ENCODE measurements at places on chromosomes 5 and 9. TPM values are rescaled to one million over a fixed set of nuclear protein-coding genes. Genes with fewer than 3 reads are reported as not detected.

GPR150 gene
- total RNA-seq: not detected

SHB gene
- 18.5 TPM for total RNA-seq

PLAC8L1 gene
- total RNA-seq: 0.80 TPM

PCDH1 gene
- total RNA-seq: 140 TPM

CHSY3 gene
- total RNA-seq: 21.2 TPM

PLCXD3 gene
- total RNA-seq: 0.26 TPM

Measured in endothelial cell (in vitro differentiated cells).